Stimulated activated CD4-positive, alpha-beta T cell treated with anti-CD3 and anti-CD28 coated beads, Interleukin-15, amount 100 ng/mL, for 1 hour (primary cell): ENCODE measurements at places on chromosomes 6 and 20.

GRCh38 chr6:79646006-79646405 lies 14.9 kb downstream of the SH3BGRL2 start:
- DNase-seq, result no peak

- DNase-seq, result no peak
Observed at GRCh38 chr6:82555801-82556200, 192.2 kb downstream of the TPBG start.

- no peak for DNase-seq
Observed at GRCh38 chr20:23565503-23566045, 2.7 kb downstream of the CST9L start.

DNA sequence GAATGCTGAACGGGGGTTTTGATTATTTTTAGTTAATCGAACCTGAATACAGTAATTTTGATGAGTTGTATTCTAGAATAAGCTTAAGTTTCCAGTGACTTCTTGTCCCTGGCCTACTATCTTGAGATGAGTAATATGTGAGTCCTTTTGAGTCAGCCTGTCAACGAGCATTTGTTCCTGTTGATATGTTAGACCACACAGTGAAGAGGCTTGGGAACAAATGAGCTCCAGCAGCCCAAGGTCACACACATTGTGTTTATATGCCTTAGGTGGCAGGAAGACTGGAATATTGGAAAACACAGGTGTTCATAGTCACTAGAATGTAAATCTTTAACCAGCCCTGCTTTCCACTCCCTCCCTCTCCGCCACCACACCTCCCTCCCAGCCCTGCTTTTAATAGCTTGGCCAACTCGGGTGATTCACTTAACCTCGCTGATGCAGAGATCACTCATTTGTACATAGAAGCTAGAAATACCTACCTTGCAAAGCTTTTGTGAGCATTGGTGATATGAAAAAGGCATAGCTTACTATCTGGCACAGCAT lies 9.1 kb downstream of the SMPDL3A start:
- no peak for DNase-seq

DNA sequence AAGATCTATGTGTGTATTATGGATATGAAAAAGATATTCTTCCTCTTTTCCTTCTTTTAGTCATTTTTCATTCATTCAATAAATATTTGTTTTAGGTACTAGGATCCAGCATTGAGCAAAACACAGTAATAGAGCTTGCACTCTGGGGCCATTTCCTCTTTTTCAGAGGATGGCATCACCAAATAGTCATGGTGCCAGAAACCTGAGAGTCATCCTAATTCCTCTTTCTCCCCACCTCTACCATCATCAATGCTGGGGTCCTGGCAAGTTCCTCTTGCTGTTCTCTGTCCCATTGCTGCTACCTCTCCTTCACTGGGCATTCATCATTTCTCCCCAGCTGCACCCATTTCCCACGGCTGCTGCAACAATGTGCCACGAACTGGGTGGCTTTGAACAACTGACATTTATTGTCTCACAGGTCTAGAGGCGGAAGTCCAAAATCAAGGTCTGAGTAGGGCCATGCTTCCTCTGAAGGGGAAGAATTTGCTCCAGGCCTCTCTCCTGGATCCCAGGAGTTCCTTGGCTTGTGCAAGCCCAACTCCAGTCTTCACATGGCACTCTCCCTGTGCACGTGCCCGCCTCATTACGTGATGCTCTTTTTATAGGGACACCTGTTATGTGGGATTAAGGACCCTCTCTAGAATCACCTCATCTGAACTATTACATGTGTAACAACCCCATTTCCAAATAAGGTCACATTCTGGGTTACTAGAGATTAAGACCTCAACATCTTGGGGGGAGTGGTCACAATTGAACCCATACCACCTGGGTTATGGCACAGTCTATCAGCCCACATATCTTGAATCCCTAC lies 9.5 kb upstream of the IGF2R start:
- DNase-seq, result no peak

DNA sequence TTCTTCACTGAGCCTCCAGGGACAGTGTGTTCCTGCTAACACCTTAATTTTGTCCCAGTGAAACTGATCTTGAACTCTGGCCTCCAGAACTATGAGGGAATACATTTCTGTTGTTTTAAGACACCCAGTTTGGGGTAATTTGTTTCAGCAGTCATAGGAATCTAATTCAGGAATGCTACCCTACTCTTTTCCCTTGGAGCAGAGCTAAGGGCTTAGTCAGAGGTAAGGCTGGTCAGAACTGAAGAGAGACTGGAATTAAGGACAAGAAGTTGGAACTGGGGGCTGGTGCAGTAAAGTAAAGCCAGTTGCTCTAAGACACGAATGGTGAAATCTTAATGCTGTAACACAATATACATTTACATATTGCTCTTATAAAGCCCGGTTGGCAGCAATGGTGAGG lies 809.7 kb downstream of the MAFB start:
- no peak for DNase-seq

GRCh38 chr6:27279513-27280063 lies 32.1 kb downstream of the PRSS16 start:
- no peak for DNase-seq

- no peak for DNase-seq
Observed at GRCh38 chr6:22673474-22673873, 104.1 kb downstream of the HDGFL1 start.

- DNase-seq, result no peak
Observed at GRCh38 chr20:20734475-20734948, 22.1 kb upstream of the RALGAPA2 start.

DNA sequence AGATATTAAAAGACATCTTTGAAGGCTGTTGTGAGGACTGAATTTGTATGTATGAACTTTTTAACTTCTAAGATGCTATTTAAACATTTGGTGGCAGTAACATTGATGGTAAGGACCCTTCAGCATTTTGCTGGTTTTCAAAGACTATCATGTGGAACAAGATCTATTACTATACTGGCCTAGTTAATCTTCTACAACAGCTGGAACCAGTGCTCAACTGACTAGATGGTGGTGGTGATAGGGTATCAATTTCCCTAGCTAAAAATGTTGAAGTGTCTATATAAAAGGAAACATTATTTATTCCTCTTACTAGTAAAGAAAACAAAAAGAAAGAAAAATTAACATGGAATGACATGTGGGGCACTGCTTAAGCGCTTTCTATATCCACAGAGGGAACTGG lies 195.7 kb downstream of the TASP1 start:
- DNase-seq, result no peak

GRCh38 chr6:148157841-148158240 lies 184.8 kb upstream of the SASH1 start:
- no peak for DNase-seq

DNA sequence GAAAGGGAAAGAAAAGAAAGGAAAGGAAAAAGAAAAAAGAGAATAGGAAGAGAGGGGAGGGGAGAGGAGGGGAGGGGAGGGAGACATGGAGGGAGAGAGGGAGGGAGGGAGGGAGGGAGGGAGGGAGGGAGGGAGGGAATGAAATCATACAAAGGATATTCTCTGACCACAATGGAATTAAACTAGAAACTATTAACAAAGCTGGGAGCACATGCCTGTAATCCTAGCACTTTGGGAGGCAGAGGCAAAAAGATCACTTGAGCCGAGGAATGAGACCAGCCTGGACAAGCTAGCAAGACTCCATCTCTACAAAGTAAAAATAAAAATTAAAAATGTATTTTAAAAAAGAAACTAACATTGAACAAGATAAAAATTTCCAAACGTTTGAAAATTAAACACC lies 62.8 kb downstream of the ILRUN start:
- DNase-seq, result no peak

DNA sequence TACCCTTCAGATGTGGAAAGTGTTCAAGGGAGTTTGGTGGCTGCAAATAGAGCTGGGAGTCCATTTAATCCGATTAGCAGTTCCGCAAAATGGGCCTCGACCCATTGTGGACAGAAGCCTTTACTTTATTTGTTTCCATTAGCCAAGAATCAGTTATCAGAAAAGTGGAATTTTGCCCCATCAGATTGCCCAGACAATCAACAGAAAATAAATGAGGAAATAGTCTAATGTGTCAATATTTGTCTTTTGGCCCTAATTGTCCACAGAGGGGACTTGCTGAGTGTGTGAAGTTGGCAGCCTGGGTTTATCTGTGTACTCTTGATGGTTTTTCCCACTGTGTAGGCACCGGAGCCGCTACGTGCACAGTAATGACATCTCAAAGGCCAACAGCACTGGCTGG lies 134.3 kb downstream of the LINC00237 start:
- no peak for DNase-seq

DNA sequence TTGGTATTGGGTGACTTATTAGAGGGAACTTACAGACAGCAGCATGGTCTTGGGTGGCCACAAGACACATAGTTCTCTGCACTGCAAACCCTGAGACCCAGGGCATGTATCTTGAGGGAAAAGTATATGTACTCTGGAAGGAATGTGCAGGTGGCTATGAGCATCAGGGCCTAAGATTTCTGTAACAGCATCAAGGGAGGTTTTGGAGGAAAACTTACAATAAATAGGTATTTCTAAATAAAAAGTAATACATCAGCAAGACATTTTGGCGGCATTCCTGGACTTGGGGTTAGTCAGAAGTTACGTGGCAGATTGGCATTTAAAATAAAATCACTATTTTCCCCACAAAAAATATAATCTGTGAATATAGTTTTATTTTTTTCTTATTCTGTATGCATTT lies 8.0 kb upstream of the STX7 start:
- DNase-seq, result no peak

DNA sequence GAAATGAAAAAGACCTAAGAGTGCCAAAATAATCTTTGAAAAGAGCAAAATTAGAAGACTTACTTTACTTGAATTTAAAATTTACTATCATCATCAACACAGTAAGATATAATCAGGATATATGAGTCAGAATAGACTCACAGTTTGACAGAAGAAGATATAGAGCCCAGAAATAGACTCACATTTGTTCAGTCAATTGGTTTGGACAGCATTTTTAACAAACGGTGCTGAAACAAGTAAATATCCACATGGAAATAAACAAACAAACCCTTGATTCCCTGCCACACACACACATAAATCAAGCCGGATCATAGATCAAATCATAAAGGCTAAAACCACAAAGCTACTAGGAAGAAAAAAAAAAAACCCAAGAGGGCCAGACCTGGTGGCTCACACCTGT lies 291.1 kb downstream of the ADGRG6 start:
- no peak for DNase-seq

- no peak for DNase-seq
Observed at GRCh38 chr6:85058806-85059205, 294.4 kb upstream of the TBX18 start.

DNA sequence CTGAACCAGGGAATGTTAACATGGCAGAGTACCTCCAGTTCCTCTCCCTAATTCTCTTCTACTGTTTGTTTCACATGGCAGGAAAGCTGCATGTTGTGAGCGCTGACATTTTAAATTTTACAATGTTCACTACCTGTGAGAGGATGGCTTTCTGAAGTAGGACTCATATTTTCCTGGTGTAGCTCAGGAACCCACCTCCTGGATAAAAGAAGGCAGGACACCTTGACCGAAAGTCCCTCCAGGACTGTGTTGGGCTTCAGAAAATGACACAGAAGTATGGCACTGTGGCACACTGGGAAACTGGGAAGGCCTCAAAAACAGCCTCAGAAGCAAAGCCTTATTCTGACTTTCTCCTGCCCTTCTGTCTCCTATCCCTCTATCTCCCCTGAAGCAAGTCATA lies 33.3 kb downstream of the PTPRK start:
- DNase-seq, result no peak

DNA sequence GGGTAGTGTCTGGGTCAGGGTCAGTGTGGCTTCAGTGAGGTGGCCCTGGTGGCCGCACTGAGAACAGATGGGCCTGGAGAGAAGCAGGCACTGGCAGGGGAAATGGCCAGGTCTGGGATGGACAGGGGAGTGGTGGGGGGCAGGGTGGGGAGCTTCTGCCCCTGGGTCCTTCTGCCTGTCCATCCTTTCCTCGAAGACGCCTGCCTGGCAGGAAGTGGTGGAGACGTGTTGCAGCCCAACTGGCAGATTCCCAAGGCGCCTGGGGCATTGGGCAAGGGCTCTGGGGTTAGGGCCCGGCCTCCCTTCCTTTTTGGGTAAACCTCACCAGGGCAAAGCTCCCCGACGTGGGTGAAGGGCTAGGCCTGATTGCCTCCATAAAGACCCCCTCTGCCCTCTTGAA lies 10.4 kb downstream of the SRC start:
- DNase-seq, result no peak

GRCh38 chr6:154928325-154928922 lies 66.7 kb upstream of the TIAM2 start:
- DNase-seq, result peak; percentile 38

- peak; percentile 96 for DNase-seq
Observed at GRCh38 chr20:36064658-36065426, 89.7 kb upstream of the EPB41L1 start.

DNA sequence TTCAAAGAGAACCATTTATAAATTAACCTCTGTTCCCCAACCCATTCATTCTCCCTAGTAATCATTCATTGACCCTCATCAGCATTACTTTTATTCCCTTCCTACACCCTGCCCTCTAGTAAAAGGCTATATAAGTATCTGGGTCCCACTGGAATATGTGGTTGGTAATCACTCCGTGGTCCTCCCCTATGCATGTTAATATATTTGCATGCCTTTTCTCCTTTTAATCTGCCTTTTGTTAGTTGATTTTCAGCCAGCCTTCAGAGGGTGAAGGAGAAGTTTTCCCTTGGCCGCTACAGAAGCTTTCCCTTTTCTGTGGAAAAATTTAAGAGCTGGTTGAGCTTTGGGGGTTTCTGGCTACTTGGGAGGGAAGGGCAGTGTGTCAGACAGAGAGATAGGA lies 585.6 kb downstream of the UTRN start:
- no peak for DNase-seq

- DNase-seq, result no peak
Observed at GRCh38 chr20:36217226-36217625, 19.1 kb upstream of the AAR2 start.

GRCh38 chr6:147528511-147529145 lies 20.1 kb downstream of the SAMD5 start:
- DNase-seq, result no peak
